CD4-positive, alpha-beta T cell treated with Interleukin-12 subunit alpha and Interleukin-12 subunit beta, for 1 hour (primary cell): ENCODE measurements at places on chromosomes 6 and 20.

- peak; percentile 6 for DNase-seq
Observed at GRCh38 chr6:110816677-110817076, 1.4 kb upstream of the CDK19 start.

DNA sequence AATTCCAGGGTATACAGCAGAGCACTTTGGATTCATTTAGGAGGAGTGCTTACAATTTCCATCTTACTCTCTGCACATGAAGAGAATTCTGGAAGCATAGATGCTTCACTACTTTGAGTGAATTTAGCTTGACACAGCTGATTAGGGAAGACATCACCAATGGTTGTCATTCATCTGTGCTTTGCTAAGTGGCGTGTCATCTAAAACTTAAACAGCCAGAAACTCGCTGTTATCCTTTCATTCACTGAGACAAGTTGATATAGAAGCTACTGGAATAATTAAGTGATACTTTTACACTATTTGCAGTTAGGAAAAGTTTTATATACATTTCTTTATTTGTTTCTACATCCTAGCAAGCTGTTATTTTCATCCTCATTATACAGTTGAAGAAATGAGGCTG is 635.3 kb upstream of the FLRT3 start:
- no peak for DNase-seq

GRCh38 chr6:142325111-142325510 is 23.3 kb downstream of the ADGRG6 start:
- no peak for DNase-seq

DNA sequence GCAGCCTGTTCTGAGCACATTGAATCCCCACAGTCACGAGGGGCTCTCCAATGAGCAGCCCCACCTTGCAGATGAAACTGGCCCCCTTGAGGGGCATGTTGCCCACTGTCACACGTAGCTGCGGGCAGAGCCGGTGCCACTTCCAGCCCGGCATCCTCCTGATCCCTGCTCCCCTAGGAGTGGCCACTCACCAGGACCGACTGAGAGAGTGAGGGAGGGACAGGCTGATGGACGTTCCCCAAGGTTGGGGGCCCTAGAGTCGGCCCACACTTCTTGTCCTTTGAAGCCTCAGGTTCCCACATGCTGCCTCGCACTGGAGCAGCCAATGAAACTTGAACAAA is 10.5 kb downstream of the ENTPD6 start:
- no peak for DNase-seq

DNA sequence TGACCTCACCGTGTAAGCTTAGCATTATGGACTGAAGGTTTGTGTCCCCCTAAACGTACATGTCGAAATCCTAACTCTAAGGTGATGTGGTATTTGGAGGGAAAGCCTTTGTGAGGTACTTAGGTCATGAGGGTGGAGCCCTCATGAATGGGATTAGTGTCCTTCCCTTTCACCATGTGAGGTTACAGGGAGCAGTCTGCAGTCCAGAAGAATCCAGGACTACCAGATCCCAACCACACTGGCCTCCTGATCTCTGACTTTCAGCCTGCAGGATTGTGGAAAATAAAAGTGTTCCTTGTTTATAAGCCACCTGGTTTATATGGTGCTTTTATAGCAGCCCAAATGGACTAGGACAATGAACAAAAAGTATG is 73.4 kb downstream of the ZBTB2 start:
- no peak for DNase-seq

DNA sequence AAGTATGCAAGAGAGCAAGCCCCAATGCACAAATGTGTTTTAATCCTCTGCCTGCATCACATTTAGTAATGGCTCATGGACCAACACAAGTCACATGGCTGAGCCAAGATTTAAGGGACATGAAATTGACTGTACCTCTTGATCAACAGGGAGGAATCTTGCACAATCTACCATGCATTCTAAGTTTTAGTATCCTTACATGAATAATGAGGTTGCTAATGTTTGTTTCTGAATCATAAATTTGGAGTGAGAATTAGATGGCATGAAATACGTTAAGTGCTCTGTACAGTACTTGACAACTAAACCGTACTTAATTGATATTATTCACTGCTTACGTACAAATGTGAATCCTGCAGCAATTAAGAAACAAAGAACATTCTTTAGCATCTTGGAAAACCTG is 553.8 kb upstream of the JAG1 start:
- DNase-seq = no peak

DNA sequence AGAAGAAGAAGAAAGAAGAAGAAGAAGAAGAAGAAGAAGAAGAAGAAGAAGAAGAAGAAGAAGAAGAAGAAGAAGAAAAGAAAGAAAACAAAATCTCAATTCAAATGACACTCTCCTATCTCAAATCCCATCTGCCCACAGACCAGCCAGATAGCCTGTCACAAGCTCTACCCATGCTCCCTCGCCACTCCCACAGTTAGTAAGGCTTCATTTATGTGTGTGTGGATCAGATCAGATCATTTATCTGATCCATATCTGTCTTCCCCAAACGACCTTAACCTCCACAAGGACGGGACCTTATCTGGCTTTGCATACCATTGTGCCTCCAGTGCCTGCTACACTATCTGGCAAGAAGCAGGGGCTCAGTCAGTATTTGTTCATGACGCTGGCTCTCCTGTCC is 81.9 kb upstream of the RREB1 start:
- no peak for DNase-seq

- DNase-seq = no peak
Observed at GRCh38 chr6:52595000-52595795, 18.3 kb upstream of the TRAM2 start.

- no peak for DNase-seq
Observed at GRCh38 chr6:152386131-152386530, 251.0 kb downstream of the SYNE1 start.

DNA sequence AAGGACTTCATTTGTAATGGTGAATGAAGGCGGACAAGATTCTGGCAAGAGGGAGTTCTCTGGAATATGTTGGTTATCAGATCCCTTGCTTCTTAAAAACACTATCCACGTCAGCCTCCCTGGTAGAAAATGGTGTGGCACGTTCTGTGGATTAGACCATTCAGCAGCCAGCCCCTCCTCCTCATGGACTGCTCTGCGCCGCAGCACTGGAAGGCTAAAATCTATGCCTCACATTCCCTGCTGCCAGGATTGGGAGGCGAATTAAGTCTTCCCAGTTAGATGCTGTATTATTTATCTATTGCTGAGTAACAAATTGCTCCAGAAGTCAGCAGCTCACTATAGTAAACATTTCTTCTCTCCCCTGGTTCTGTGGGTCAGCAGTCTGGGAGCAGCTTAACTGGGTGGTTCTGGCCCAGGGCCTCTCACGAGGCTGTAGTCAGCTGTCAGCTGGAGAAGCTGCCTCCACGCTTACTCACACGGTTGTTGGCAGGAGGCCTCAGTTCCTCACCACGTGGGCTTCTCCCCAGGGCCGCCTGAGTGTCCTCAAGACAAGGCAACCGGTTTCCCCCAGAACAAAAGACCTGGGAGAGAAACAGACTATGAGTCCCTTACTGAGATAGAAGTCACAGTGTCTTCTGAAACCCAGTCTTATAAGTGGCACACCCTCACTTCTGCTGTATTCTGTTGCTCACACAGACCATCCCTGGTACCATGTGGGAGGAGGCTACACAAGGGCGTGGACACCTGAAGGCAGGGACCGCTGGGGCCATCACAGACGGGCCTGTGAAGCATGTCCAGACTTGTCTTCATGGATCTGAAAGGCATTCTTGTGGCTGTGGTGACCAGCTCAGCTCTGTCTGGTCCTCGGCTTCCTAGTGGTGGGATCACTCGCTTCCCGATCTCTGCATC is 101.0 kb downstream of the NRN1 start:
- DNase-seq = no peak

- DNase-seq = peak; percentile 55
Observed at GRCh38 chr20:51639206-51639832, 96.8 kb upstream of the NFATC2 start.
